Esophagus squamous epithelium (tissue), 5 donors: ENCODE measurements at places on chromosomes 7 and 10.

DNA sequence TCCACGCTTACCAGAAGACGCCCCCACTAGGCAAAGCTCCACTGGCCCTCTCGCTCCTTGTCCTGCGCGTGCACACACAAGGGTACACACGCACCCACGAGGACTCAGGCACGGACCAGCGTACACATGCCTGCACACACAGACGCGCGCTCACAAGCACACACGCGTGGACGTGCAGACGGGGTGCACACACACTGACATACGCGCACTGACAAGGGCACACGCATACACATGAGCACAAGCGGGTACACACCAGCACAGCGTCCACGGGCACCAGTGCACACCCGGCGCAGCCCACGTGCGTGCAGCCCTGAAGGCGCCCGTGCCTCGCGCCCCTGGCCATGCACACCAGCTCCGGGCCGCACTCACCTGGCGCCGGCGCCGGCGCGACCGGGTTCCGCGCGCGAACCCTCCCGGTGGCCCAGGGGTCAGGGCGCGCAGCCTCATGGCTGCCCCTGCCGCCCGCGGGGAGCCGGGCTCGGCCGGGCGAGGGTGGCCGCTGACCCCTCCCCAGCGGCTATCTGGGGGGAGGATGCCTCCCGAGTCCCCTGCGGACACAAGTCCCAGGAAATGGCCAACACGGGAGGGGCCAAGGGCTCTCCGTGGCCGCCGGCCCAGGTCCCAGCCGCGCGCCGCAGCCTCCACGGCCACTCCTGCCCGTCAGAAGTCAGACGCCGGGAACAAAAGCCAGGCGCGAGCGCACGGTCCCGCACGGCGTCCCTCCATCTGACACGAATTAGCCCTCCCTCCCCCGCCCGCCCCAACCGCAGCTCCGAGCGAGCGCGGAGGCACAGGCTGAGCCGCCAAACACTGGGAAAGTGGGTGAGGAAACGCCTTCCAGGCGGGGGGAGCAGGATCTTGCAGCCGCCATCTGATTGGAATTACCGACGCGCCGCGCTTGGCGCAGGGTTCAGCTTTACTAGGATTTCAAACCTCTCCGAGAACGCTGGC is 45.0 kb downstream of the TNS3 start:
- DNase-seq = no peak

DNA sequence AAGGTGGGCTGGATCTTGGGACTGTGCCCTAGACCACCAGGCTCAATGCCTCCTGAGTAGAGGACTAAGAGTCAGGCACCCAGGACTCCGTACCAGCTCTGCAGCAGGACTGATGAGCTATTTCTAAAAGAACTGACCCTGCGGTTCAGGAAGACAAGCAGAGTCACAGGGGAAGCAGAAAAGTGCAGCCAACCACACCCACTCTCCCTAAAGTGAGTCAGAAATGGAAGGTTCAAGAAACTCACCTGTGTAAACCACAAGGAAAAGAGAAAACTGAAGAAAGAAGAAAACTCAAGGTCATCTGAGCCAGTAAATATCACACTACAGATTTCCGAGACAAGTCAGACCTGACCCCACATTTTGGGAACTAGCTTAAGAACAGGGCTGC is 2.5 kb downstream of the PARP12 start:
- no peak for DNase-seq

GRCh38 chr10:29440981-29441380 is 152.1 kb downstream of the LYZL1 start:
- no peak for DNase-seq

DNA sequence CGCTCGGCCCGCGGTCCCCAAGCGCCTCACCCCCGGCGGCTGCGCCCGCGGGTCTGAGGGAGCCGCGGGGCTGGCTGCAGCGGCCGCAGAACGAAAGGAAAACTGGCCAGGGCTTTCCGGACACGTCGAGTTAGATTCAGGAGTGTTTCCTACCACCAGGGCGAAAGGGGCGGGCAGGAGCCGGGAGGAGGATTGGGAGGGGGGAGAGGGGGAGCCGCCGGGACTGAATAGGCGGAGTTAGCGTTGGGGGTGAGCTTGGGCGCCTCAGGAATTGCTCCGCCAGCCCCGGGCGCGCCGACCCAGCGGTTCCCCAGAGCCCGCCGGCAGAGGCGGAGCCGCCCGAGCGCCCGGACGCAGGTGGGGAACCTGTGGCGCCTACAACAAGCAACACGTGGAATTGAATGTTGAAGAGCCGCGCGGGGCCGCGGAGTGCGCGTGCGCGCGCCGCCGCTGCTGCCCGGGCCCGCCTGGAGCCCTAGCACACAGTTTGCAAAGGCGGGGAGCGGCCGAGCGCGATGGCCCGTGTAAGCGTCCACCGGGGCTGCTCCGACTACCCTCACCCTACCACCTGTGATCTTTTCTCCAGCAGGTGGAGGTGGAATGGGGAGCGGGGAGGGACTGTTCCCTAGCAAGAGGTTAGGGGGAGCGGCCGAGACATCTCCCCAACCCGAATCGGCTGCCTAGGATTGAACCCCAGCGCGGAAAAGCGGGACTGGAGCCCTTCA is at the start of gene CADPS2:
Gene CADPS2, minus strand, starts transcription at position 104 of the 725 bp plus-strand sequence. CDS start 123 bp downstream, outside the sequence.
- no peak for DNase-seq

- DNase-seq = no peak
Measured at GRCh38 chr10:116120688-116121455, 152.1 kb downstream of the GFRA1 start.

GRCh38 chr10:132977807-132978206 is 35.4 kb upstream of the CFAP46 start:
- DNase-seq = no peak

DNA sequence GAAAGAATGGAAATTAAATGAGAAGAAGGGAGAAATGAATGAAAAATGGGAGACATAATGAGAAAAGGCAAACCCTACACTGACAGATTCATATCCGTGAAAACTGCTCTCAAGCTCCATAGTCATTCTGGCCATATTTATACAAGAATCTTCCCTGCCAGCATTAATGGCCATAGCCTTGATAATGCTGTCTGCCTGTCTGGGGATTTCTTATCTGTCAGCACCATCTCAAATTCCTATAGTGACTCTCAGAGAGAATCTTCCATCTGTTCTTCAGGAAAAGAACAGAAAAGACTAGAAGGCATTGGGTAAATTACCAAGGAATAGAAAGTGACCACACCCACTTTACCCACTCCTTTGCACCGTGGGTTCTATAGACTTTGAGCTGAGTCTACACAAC is 295.9 kb downstream of the PLXNA4 start:
- DNase-seq = no peak

GRCh38 chr7:73685311-73685710 is 1.9 kb downstream of the BUD23 start:
- DNase-seq = no peak

DNA sequence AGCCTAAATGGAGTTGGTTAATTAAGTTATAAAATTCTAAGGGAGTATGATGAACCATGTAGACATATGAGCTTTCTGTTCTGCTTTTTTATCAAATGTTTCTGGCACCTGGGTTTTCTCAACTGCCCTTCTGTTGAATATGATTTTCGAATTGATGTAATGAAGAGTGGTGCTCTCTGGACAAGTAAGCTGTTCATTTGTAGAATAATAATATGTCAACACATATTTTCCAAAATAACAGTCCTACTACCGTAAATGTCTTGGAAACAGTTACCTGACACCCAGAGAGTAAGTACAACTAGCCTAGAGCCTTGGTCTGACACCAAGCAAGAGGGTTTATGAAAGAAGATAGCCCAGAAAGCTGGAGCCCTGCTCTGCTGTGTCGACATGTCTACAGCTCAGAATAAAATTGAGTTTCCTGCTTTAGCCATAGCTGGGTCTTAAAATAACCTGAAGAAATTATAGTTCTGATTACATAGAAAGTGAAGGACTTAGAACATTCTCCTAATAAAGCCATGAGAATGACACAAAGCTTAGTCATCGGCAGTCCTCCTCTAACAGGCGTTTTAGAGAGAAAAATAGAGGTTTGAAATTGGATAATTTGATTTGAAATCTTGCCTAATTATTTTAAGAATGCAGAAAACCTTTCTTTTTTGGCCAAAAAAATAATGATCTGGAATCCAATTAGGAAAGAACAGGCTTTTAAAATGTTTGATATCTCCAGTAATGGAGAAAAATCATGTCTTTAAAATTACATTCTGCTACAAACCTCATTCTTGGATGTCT is 25.1 kb downstream of the HDAC9 start:
- DNase-seq = no peak

GRCh38 chr10:37819797-37820196 is 37.6 kb downstream of the ZNF248 start:
- DNase-seq = no peak

DNA sequence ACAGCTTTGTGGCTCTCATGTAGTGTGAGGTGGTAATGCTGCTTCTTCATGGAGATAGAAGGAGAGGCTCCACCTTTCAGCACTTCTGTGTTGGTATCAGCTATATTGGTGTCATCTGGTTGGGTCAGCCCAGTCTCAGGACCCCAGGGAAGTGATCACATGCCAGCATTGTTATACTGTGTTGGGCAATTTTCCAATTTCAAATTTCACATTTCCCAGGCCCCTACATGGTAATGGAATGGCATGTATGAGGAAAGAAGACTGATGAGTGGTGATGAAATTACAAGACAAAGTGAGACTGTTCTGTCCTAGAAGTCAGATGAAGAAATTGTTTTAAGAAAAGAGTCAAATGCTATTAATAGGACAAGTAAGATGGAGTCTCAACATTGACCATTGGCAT is 3.7 kb upstream of the AKR1C3 start:
- DNase-seq = no peak

GRCh38 chr7:129502708-129503685 is 666 bp downstream of the SMKR1 start:
- no peak for DNase-seq

DNA sequence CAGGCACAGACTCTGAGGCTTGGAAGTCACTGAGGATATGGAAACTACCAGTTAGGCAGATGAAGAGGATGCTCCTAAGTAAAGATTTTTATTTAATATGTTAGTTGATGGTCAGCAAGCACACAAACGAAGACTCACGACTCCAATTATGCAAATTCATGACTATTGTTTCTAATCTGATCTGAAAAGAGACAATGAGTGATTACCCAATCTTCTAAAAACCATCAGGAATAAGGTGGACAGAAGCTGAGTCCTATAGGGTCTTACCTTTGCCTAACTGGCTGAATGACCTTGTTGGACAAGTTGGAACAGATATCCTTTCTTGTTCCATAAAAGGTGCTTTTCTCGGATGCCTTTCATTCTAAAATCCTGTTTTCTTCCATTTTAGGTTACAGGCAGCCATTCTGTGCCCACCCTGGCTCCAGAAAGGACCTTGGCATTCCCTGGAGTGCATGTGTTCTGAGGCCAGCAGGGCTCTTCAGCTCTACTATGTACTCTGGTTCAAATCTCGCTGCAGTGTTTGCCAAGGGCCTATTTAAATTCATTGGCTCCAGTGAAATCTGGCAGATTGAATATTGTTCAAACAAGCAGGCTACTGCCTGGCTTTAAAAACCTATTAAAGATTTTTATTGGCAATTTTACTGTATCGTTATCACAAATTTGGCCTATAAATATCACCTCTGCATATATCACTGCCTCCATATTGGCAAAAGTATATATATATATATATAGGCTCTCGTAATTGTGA is 77.5 kb downstream of the SLC25A13 start:
- DNase-seq = no peak

DNA sequence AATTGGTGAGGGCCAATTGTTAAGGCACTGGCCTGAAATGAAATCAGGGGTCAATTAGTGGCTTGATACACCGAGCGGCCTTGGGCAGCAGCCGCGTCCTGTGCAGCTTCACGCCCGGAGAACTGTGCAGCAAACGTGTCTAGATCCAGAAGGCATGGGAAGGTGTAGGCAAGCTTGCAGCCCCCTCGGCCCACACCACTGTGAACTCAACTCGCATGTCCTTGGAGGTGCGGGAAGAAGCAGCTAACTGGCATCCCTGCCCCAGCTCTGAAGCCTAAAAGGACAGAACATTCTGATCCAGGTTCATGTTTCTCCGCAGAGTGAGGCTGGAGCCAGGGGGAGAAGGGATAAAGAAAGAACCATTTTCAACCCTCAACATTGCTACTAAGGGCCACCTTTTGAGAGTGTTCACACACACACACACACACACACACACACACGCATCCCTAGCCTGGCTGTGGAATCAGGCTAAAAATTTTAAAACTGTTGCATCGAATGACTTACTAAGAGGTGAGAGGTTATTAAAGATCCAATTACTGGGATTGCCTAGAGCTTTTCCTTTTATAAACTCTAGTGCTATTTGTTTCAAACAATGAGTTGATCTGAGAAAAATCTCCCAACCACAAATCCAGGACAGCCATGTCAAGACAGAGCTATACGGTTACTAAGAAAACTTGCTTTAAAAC is 104.0 kb downstream of the PARP12 start:
- no peak for DNase-seq

DNA sequence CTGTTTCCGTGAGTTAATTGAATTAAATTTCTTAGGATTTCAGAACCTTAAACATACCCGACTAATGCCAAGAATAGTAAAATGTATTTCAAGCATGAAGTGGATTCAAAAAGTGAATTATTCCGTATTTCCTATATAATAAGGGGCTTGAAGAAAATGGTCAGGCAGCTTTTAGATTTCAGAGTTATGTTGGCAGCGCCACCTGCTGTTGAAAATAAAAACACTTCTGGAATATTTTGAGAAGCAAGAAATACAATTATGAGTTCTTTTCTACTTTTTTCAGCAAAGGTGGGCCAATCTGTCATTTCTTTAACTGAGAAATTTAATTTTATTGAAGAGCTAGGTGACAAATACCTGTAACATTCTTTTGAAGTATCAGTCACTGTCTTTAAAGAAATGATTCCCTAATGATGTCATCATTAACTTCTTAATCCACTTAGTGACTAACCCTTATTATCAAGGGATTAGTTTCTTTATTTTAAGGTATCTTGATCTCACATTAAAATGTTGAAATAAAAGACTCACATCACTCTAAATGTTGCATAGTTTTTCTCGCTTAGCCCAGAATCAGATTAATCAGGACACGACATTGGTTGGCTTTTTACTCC is 36.6 kb upstream of the AGR3 start:
- DNase-seq = no peak

GRCh38 chr10:116014871-116015582 is 258.0 kb downstream of the GFRA1 start:
- DNase-seq = no peak

GRCh38 chr7:96407427-96407826 is 85.5 kb upstream of the SLC25A13 start:
- no peak for DNase-seq

GRCh38 chr10:110410329-110411046 is 87.2 kb upstream of the DUSP5 start:
- no peak for DNase-seq
